ENCODE measurements at places on chromosomes 2 and 18.

- no peak for DNase-seq
Measured at GRCh38 chr2:71678874-71679273, 225.5 kb downstream of the DYSF start.

DNA sequence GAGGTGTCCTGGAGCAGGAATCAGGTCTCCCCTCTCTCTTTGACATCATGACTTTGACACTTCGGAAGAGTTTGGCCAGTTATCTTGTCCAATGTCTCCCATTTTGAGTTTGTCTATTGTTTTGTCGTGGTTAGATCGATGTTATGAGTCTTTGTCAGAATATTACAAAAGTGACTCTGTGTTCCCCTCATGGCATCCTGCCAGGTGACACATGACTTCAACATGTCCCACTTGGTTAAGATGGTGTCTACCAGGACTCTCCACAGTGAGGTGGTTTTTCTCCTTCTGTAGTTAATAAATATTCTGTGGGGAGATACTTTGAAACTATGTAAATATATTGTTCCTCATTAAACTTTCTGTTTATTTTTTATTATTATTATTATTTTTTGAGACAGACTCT, 76.6 kb upstream of the BZW1 start:
- DNase-seq, result no peak

DNA sequence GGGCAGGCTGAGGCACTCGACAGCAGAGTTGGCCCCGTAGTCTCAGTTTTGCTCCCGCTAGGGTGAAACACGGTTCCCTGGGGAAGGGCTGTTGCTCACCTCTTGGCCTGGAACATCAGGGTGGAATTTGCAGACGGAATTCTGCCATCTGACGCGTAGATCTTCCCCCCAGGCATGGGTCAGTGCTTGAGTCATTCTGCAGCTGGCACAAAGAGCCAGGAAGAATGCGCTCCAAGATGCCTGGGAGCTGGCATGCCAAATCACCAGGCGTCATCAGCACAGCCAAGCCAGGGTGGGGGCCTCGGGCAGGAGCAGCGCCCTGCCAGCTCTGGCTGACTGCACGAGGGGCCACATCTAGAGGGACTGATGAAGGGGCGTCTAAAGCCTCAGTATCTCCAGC, 42.7 kb downstream of the ODC1 start:
- DNase-seq, result no peak

- DNase-seq, result no peak
Measured at GRCh38 chr2:88220718-88221117, 50.6 kb downstream of the THNSL2 start.

- no peak for DNase-seq
Measured at GRCh38 chr2:120406566-120406965, 60.6 kb downstream of the INHBB start.

DNA sequence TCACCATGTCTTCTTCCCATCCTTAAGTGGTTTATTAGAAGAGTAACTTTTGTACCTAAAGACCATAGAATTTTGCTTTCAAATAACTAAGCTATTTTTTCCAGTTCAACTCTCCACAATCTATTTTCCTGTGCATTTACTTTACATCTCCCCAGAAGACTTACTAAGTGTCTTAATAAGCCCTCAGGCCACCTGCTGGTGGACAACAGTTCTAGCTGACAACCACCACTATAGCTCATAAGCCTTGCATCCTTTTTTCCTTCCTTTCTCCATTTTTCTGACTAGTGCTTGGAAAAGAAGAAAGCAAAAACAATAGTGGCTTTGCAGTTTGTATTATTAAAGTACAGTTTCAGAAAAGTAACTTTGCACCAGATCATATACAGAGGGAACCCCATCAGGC, 149.5 kb upstream of the TMEM200C start:
- no peak for DNase-seq

DNA sequence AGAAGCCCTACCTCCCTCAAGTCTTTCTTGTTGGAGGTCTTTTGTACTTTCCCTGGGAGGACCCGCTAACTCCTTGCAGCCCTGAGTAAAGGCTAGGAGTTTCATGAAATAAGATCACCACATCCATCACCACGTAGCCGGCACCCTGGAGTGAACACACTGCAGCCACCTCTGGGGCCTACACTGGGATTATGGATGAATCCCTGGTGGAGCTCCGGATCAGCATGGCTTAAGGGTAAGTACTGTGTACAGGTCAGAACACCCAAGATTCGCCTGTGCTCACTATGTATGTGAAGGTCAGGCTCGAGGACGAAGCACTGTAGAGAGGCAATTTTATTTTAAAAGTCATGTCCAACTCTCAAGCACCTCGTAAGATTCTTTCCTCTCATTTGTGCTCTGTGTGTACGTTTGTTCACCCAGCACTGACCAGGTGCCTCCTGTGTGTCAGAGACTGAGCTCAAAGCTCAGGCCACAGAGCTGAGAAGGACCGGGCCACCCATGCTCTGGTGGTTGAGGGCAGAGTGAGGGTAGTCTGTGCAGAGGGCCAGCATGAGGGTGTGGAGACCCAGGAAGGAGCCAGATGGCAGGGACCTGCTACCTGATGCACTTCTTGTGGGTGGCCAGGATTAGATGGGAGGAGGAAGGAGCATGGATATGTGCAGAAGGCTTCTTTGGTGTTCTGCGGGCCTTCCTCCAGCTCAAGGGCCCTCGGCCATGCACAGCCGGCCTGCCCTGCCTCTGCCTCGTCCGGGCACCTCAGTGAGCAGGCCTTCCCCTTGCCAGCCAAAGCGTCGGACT, 66.7 kb upstream of the TFCP2L1 start:
- DNase-seq, result no peak

DNA sequence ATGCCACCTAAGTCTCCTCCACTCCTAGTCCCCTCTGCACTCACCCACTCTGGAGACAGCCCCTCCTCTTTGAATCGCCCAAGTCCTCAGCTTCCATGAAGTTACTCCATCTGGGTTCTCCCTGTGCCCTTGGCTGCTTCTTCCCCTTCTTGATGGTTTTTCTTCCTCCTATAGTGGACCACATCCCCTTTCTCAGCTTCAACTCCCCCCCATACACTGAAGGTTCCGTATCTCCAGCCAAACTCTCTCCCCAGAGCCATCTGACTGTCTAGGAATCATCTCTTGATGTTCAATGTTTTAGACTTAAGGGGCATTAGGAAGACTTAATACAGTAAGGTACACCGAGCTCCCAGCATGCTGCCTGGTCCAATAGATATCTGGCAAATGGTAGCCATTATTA, 39.6 kb downstream of the EMX1 start:
- DNase-seq, result no peak

DNA sequence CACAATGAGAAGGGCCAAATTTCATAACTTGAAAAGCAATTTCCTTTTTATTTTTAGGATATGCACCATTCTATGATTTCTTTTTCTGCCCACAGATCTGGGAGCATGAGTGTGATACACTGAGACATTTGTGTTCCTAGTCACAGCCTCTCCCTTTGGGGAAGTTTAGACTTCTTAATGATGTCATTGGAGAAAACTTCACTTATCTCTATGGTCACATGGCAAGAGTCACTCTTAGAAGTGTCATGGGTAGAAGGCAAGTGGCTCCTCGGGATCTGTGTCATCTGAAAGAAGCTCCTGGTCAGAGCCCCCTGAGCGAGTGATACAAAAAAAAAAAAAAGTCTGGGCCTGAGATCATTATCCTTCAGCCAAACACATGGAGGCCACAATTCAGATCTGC, 62.5 kb upstream of the LGALSL start:
- no peak for DNase-seq

GRCh38 chr2:235642446-235643098, 148.7 kb downstream of the AGAP1 start:
- no peak for DNase-seq

DNA sequence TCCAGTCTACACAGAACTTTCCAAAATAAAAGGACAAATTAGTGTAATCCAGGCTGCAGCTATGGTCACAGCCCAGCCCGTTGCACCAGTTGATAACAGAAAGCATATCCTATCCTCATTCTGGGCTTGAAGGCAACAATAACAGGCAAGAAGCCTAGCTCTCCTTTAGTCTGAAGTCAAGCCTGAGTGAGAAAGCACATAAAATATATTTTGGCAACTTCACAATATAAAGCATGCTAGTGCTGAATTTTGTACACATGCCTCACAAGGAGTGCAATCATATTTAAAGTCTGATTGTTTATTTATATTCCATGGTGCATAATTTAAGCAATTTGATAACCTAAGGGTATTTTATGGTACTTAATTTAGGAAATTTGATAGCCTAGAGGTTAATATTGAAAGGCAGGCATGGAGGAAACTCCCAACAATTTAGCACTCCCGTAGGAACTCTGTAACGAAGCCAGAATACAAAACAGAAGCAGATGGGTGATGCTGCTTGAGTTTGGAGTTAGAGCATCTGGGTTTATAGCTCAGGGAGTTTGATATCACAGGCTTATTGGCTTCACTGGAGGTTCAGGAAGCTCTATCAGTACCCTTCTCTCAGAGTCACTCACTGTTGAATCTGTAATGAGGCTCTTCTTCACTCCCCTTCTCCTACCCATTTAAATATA, 1199.1 kb upstream of the GYPC start:
- DNase-seq, result no peak

GRCh38 chr2:46564811-46565241, 85.5 kb downstream of the TMEM247 start:
- DNase-seq, result no peak

GRCh38 chr18:43501099-43501498, 223.8 kb upstream of the SYT4 start:
- no peak for DNase-seq

DNA sequence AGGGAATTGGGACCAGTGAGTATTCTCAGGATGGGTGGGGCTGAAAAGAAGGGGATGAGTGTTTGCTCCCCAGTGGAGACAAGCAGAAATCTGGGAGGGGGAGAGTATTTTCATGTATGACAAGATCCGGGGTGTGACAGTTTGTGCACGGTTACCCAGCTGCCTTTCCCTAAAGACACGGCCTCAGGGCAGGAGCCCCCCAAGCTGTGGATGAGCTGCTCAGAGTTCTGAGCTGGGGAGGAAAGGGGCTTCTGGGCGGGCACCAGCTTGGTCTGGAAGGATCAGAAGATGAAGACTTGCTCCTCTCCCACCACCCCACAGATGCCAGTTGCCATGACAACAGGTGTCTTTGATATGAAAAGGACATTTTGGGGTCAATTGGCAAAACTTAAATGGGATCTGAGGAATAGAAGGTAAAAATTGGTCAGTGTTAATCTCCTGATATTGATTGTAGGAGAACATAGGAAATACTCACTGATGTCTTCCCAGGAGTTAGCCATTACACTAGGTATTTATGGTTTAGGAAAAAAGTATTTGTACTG, 29.2 kb downstream of the ZCCHC2 start:
- no peak for DNase-seq

- DNase-seq, result no peak
Measured at GRCh38 chr2:78263571-78263970, 741.4 kb upstream of the LRRTM4 start.

DNA sequence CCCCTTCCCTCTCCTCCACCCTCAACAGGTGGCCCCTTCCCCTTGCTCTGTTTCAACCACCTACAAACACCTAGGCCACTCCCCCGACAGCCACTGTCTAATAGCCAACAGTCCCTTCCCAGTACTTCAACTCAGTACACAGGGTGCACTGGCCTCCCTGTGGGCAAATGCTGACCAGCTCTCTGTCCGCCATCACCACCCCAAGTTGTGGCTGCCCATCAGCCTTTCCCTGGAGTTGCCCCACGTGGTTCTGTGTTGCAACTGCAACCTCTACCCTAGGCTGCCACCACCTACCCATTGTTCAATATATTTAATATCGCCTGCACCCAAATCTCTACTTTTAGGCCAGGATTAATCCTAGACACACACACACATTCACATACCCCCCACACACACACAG, 173.5 kb downstream of the MREG start:
- DNase-seq, result no peak

DNA sequence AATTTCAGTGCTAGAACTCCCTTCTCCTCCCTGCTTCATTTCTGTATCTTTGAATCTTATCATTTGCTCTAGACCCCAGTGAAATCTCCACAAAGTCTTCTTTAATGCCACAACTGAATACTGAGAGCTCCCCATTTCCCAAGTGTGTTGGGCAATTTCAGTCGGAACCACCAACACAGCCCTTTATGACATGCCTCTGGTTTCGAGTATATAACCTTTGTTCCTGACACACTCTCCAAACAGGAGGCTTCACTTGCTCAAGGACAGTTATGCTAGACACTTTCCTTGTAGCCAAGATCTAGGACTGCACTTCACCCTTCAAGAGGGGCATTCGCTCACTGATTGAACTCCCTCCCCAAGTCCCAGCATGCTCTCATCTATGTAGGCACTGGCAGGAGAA, 18.6 kb upstream of the TTR start:
- no peak for DNase-seq

GRCh38 chr2:88841224-88841929, 149.9 kb downstream of the RPIA start:
- no peak for DNase-seq

- no peak for DNase-seq
Measured at GRCh38 chr2:43273529-43273928, 47.1 kb upstream of the ZFP36L2 start.

GRCh38 chr2:85810371-85811179, 56.8 kb downstream of the ATOH8 start:
- no peak for DNase-seq

- no peak for DNase-seq
Measured at GRCh38 chr2:195758846-195759245, 101.8 kb downstream of the SLC39A10 start.

GRCh38 chr2:50455351-50455939, 576.5 kb downstream of the NRXN1 start:
- DNase-seq, result no peak

GRCh38 chr2:176455816-176456291, 186.6 kb downstream of the MTX2 start:
- no peak for DNase-seq

GRCh38 chr2:198917926-198918720, 539.6 kb downstream of the SATB2 start:
- no peak for DNase-seq

GRCh38 chr18:26181343-26181826, 44.9 kb upstream of the TAF4B start:
- no peak for DNase-seq

GRCh38 chr2:120853306-120854013, 117.8 kb downstream of the GLI2 start:
- no peak for DNase-seq

DNA sequence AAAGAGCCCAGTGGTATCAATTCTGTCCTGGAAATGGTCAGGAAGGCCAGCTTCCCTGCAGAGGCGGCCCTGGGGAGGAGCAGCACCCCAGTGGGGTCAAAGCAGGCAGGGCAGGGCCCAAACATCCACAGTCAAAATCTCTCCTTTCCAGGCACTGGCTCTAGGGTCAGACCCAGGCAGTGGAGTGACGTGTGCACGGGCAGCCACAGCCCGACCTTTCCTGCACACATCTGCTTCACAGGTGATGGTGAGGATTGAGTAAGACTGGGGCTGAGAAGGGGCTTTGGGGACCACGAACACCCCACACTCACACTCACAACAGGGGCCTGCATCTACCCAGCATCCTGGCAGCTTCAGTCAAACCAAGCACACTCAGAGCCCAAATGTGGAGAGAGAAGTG, 97.8 kb upstream of the GLI2 start:
- DNase-seq, result no peak
